ENCODE measurements at places on chromosomes 2 and 18. TPM values are rescaled to one million over a fixed set of nuclear protein-coding genes. Genes with fewer than 3 reads are reported as not detected.

CNPPD1 gene
- polyA plus RNA-seq = 112 TPM

UGT1A1 gene
- polyA plus RNA-seq = not detected

SERPINB10 gene
- polyA plus RNA-seq = not detected

UGT1A4 gene
- polyA plus RNA-seq = not detected

FAM210A gene
- polyA plus RNA-seq = 16.9 TPM

RAB6C gene
- polyA plus RNA-seq = not detected

CD8B2 gene
- polyA plus RNA-seq = not detected

TMEM18 gene
- polyA plus RNA-seq = 24.9 TPM

PLGLB2 gene
- polyA plus RNA-seq = not detected

ANO7 gene
- polyA plus RNA-seq = not detected

SLC30A3 gene
- 0.16 TPM for polyA plus RNA-seq

TLX2 gene
- not detected for polyA plus RNA-seq

RND3 gene
- polyA plus RNA-seq = not detected

CYP1B1 gene
- polyA plus RNA-seq = not detected

PIEZO2 gene
- polyA plus RNA-seq = not detected

GPR45 gene
- polyA plus RNA-seq = not detected

GALNT14 gene
- polyA plus RNA-seq = 1.4 TPM

PPP1CB gene
- polyA plus RNA-seq = 91.8 TPM

TUBA4B gene
- not detected for polyA plus RNA-seq

IL1F10 gene
- not detected for polyA plus RNA-seq

STEAP3 gene
- 1.2 TPM for polyA plus RNA-seq

MALL gene
- not detected for polyA plus RNA-seq

GREB1 gene
- polyA plus RNA-seq = not detected

TUBB8B gene
- 0.54 TPM for polyA plus RNA-seq

WNT10A gene
- 6.4 TPM for polyA plus RNA-seq

DIPK1C gene
- polyA plus RNA-seq = not detected

ZNF804A gene
- 0.36 TPM for polyA plus RNA-seq

CIDEA gene
- not detected for polyA plus RNA-seq

PARD3B gene
- polyA plus RNA-seq = not detected
